Stimulated activated CD4-positive, alpha-beta T cell treated with anti-CD3 and anti-CD28 coated beads, Interleukin-1b, Interleukin-23, amount 100 ng/mL, for 24 hours (primary cell): ENCODE measurements at places on chromosomes 1 and 21.

DNA sequence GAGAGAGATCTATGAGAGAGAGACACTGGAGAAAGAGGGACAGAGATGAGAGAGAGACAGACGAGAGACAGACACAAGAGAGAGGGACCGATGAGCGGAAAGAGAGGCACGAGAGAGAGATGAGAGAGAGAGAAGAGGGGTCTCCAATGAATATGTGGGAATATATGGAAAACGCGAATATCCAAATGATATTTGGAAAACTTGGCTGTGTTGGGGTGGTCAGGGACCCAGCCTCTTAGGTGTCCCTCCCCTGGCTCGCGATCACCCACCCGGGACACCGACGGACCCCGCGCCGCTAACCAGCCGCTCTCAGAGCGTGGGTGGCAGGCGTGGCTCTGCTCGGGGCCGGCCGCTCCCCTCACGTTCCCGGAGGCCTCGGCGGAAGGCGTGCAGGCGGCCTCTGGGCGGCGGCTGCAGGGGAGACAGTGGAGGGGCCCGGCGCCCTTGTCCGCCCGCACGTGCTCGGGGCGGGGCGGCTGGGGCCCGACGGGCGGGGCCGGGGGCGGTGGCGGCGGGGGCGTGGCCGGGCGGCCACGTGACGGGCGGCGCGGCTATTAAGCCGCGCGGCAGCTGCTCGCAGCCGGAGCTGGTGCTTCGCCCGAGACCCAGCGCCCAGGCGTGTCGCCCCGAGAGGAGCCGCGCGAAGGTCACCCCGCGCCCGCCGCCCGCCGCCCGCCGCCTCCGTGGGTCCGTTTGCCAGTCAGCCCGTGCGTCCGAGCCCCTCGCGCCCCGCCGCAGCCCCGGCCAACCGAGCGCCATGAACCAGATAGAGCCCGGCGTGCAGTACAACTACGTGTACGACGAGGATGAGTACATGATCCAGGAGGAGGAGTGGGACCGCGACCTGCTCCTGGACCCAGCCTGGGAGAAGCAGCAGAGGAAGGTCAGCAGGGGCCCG is at the start of gene ACTN2:
Gene ACTN2, plus strand, starts transcription at position 583 of the 898 bp plus-strand sequence. Its CDS starts 175 bp downstream, at position 758.
- peak; percentile 19 for DNase-seq

DNA sequence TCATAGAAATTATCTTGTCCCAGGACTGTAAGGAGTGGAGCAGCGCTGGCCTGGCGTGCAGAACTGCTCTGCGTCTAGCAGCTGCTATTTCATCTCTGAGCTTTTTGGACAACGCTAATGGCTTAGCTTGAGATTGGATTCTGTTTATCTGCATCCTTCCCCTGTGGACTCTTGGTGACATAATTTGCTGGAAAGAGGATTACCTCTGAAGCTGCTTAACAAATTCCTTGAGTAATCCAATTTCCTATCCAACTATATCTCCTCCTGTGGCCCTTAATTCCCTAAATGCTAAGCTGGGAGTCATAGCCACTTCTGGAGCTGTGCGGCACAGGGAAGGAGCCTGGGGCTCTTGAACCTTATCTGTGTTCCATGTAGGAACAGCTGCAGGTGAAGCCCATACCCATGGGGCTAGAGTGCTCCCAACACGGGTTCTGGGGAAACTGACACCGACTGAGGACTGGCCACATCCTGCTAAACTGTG is 43.2 kb downstream of the IL6R start:
- no peak for DNase-seq

GRCh38 chr1:15116966-15117365 is 36.6 kb upstream of the TMEM51 start:
- no peak for DNase-seq

DNA sequence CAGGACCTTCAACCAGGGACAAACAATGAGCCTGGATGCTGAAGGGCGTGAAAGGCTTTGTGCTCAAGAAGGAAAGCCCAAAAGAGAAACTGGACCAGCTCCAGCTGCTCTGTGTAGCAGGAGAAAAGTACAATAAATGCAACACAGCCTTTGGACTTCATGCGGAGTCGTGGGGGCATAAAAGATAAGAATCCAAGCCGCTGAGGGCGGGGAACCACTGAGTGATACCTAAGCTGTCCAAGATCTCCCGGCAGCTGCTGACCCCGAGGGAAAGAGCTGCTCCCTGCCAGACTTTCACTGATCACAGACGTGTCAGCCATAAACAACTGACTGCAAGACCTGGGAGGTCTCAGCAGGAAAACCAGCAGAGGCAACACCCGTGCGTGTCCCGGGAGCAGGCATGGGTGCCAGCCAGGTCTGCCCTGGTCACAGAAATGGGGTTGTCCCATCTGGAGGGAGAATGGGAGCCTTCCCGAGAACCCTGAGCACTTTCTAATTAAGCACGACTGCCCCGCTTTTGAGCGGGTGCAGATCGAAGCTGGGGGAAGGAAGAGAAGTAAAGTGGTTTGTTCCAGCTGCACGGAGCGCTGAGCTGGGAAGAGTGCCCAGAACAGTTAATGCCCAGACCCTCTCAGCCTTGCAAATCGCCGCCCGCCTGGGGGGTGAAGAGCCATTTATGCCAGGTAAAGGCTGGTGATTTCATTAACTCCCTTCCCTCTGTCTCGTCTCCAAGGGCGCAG is 68.3 kb upstream of the TARDBP start:
- no peak for DNase-seq

DNA sequence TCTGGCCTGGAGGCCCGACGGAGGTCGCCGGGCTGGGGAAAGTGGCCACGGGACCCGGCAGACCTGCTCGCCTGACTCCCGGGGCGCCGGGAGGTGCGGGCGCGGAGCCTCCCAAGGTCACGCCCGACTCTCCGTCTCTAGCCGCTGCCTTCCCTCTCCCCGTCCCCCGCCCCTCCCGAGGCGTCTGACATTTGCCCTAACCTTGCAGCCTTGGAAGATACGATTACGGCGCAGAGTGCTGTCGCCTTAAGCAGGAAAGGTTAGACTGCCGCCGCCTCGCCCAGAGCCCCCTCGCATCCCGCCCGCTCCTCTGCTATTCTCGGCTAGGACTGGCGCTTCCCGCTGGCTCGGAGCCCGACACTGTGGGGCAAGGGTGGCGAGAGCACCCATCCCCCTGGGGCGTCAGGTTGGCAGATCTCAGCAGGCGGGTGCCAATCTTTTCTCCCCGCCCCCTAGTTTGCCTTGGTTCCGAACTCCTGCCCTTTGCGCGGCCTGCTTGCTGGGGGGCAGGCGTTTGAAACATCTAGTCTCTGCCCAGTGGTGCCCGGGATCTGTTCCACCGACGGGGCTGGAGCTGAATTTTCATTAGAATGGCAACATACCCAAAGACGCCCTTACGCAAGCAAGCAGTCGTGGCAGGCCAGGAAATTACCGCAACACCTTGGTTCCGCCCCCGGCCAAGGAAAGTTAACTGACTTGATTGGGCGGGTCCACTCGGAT is 835 bp downstream of the PGM1 start:
- DNase-seq, result peak; percentile 55

DNA sequence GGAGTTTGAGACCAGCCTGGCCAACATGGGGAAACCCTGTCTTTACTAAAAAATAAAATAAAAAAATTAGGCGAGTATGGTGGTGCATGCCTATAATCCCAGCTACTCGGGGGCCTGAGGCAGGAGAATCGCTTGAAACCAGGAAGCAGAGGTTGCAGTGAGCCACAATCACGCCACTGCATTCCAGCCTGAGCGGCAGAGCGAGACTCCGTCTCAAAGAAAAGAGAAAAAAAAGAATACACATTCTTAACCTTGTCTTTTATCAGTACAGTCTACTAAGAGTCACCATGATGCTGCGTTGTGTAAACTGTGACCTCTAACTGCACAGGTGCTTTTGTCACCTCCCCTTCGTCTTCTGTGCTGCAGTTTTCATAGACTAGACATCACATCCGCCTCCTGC is 37.2 kb downstream of the PCNT start:
- DNase-seq, result no peak

- peak; percentile 73 for DNase-seq
These were observed 3.3 kb downstream of the RIPPLY3 start for GRCh38 chr21:37009740-37010341.

GRCh38 chr1:52567943-52568342 is 15.1 kb upstream of the TUT4 start:
- no peak for DNase-seq

- no peak for DNase-seq
These were observed 33.5 kb upstream of the SSBP3 start for GRCh38 chr1:54439550-54440223.

- no peak for DNase-seq
These were observed 71.6 kb upstream of the CASZ1 start for GRCh38 chr1:10867914-10868598.

DNA sequence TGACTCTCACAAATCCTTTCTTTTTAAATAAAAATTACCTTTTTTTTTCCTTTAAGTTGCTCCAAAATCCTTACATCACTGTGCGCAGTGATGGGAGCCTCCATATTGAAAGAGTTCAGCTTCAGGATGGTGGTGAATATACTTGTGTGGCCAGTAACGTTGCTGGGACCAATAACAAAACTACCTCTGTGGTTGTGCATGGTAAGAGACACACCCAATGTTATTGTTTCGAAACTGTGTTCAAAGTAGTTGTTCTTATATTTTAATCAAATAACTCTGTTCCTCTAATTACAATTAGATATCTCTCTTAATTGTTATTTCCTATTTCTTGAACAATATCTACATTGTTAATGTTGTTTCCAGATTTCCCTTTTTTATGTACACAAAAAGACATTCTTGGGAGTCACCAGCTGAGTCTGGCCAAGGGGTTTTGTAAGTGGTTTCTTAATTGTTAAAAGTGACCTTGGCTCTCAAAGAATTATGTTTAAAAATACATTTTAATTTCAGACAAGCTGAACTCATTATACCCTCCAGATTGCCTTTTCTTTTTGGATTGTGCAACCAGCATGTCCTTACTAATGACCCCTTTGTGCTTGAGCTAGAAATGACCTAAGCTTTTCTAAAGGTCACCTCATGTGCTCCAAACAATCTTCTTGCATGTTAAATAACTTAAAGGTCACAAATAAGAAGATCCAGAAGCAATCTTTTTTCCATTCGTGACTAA is 250.1 kb downstream of the HMCN1 start:
- no peak for DNase-seq

- no peak for DNase-seq
These were observed 62.0 kb upstream of the USP25 start for GRCh38 chr21:15667819-15668218.

DNA sequence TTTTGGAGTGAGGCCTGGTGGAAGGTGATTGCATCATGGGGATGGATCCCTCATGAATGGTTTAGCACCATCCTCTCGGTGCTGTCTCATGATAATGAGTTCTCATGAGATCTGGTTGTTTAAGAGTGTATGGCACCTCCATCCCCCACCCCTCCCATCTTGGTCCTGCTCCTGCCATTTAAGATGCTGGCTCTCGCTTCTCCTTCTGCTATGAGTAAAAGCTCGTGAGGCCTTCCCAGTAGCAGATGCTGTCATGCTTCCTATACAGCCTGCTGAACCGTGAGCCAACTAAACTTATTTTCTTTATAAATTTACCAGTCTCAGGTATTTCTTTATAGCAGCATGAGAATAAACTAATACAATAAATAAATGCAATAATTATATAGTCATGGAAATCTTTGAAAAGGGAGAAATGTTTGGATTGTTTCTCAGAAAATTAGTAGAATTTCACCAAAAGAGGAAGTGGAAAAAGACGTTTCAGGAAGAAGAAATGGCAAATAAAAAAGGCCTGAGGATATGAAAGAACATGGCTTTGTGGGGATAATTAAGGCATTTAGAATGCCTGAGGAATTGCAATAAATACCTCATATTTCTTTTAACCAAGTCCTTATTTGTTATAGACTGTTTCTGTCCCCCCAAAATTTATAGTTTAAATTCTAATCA is 451.2 kb upstream of the ADGRL4 start:
- DNase-seq, result no peak

DNA sequence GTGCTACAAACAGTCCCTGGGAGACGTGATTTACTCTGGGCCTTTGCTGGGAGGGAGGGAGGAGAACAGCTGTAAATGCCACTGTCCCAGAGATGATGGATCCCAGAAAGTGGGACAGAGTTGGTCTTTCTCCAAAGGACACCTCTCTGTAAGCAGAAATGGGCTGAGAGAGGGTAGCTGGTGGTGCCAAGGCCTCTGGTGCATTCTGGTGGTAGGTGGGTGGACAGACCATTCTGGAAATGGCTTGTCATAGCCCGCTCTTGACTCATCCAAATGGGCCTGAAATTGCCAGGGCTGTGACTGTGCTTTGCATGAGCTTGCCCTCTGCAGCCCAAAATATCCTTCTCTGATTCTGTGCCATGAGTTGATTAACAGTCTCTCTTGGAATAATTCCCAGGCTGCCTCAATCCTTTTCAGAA is 36.1 kb downstream of the CCDC185 start:
- no peak for DNase-seq

DNA sequence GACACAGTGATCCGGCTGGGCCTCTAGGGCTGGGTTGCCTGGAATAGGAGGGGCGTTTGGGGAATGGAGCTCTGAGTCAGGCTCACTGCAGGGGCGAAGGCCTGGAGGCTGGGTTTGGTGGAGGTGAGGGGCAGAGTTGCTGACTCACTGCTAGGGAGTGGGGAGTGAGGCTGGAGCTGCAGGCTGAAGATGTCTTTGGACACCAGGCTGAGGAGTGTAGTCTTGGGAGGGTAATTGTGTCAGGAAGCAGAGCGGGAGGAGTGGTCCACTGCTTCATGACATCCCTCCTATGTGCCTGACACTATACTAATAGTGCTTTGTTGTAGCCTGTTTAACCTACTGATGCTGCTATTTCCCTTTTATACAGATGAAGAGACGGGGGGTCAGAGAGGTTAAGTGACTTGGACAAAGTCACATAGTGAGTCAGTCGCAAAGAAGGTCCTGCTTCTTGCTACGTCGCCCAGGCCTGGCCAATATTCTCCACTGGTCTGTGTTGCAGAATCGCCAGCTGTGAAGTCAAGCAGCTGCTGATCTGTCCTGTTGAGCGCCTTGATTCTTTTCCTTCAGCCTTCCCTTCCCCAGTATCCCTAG is 13.6 kb downstream of the ACTL8 start:
- no peak for DNase-seq

DNA sequence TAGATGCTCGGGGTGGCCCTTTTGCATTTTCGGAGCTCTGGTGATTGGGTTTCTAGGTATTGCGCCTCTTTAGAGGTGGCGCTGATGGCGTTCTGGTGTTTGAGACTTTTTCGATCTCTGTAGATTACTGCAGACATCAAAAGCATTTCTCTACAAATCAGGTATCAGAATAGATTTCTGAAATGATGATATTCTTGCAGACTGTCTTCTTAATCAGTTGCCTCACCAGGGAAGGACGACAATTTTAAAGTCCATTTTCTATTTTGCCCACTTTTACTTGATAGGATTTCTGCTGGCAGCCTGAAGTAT is 65.2 kb upstream of the VAMP3 start:
- DNase-seq, result no peak

- DNase-seq, result no peak
These were observed 43.5 kb downstream of the CHIA start for GRCh38 chr1:111334169-111334568.

- no peak for DNase-seq
These were observed 261.3 kb upstream of the CHRM3 start for GRCh38 chr1:239125027-239125426.
